ENCODE measurements at places on chromosomes 3 and 15.

GRCh38 chr3:185042312-185043050 lies 110.4 kb downstream of the C3orf70 start:
- no peak for DNase-seq

- DNase-seq, result no peak
These were observed 222.3 kb upstream of the THBS1 start for GRCh38 chr15:39358441-39359041.

DNA sequence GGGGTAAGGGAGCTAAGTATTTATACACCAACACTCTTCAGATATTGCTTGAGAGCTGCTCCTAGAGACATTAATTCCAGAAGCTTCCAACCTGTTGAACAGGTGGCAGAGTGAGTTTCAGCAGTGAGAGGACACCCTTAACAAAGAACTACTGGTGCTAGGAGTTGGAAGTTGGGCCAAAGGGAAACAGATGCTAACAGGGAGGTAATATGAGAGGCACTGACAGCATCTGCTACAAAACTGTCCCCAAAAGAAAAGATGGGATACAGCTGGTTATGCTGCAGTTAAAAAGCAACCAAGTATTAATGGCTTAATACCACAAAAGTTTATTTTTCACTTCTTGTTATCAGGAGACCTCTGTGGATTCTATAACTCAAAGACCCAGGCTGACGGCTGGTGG lies 104.5 kb upstream of the SATB1 start:
- DNase-seq, result no peak

DNA sequence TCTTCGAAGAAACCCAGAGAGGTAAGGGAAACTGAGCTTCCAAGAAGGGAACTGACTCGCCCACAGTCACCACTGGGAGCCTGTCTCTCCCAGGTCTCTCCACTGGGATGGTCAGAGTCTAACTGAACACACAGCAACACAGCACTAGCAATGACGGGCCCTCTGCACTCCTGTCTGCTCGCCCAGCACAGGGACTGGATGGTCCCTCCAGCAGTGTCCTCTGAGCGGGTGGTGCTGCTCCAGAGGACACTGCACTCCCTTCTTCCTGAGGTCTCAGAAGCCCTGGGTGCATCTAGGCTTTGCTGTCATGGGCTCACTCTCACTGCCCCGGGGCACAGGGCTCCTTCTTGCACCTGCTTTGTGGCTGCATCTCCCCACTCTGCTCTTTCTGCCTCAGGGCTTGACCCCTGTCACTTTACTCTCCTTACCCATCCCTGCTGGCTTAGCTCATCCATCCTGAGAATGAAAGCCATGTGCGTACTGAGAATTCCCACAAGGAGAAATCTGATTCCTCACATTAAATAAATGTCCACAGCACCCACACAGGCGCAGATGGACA lies 356.6 kb downstream of the GABRG3 start:
- no peak for DNase-seq

DNA sequence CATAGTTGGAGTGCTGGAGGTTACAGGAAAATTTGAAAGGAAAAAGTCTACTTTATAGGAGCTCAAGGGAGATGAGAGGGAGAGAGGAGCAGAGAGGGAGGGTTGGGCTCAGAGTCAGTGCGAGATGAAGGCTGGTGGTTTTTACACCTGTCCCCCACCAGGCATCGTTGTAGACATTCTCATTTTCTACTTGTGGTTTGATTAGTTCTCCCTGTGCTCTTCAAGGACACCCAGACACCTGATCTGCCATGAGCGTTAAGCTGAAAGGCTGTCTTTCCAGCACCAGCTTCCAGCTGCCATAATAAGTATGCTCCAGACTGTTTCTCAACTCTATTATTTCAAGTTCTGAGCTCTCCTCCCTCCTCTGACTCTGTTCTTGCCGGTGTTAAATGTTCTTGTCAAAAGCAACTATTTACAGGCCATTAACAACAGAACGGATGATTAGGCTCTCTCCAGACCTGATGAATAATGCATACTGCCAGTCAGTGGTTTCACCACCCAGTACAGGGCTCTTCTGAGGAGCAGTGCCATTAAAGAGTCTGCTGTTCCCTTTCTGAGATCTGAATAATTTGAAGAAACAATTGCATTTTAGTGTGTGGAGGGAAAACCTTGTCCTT lies 514.6 kb upstream of the MCTP2 start:
- DNase-seq, result no peak

DNA sequence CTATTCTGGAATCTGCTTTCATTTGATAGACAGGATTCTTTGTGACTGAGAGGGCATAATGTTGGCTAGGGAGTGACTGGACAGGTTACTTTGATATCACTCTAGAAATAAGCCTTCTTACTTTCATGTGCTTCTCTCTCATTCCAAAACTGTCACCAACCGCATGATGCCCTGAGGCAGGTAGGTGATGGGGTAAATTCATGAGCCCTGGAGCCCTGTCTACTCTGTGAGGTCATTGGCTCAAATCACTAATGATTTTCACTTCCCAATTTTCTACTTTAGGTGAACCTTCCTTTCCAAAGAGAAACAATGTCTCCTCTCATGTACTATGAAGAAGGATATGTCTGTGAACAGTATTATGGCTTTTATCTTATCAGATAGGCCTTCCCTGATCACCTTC lies 596.7 kb downstream of the TUSC7 start:
- no peak for DNase-seq

- DNase-seq, result no peak
These were observed 42.0 kb upstream of the IMPG2 start for GRCh38 chr3:101362406-101362805.

- DNase-seq, result no peak
These were observed 231.4 kb downstream of the LRRN1 start for GRCh38 chr3:4030624-4031023.

DNA sequence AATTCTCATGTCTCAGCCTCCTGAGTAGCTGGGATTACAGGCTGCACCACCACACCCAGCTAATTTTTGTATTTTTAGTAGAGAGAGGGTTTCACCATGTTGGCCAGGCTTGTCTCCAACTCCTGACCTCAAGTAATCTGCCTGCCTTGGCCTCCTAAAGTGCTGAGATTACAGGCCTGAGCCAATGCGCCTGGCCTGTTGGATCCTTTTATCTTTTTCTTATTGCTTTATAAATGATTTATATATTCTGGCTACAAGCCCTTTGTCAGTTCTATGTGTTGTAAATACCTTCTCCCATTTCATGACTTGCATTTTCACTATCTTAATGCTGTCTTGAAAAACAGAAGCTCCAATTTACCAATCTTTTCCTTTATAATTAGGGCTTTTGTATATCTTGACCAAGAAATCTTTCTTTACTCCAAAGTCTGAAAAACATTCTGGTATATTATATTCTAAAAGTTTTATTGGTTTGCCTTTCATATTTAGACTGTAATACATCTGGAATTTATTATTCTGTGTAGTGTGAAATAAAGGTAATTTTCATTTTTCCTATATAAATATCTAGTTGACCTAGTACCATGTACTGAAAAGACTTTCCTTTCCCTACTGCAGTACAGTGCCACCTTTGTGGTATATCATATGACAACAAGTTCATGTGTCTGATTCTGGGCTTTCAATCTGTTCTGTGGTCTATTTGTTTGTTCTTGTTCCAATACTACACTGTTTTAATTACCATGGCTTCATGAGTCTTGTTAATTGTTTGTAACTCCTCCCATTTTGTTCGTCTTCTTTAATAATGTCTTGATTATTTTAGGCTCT lies 52.9 kb upstream of the RNU6-1 start:
- DNase-seq, result no peak

DNA sequence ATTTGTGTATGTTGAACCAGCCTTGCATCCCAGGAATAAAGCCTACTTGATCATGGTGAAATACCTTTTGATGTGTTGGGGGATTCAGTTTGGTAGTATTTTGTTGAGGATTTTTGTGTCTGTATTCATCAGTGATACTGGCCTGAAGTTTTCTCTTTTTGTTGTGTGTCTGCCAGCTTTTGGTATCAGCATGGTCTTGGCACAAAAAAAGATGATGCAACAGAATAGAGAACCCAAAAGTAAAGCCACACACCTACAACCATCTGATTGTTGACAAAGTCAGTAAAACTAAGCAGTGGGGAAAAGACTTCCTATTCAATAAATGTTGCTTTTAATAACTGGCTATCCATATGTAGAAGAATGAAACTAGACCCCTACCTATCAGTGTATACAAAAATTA lies 77.6 kb downstream of the TCF12 start:
- no peak for DNase-seq

DNA sequence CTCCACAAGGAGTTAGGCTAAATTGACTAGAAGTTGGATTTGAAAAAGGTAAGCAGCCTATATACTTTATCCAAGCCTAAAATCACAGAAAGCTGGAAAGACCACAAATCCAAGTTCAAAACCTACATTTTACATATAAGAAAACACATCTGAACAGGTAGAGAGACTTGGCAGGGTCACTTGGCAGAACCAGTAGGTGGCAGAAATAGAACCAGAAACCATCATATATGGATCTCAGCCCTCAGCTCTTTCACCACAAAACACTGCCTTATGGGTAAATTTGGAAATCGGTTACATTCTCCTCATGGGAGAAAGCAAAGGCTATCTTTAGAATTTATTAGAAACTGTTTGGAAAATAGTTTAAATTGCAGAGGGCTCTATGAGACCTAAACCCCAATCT lies 44.2 kb downstream of the MKRN2 start:
- no peak for DNase-seq

DNA sequence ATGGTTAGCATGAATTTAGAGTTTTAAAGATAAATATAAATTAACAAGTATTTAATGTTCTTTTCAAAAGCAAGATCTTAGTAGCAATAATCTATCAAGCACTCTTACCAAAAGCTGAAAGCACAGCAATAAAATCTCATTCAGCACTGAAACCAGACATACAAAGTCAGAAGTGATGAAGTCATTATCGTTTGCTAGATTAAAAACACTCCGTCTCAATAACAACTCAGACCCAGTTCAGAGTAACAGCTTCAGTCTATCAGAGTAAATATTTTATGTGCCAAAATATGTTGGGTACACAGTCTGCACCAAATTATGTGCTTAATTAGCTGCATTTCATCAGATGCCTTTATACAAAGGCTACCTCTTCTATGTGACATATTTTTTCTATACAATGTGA lies 41.6 kb downstream of the CPA3 start:
- no peak for DNase-seq

DNA sequence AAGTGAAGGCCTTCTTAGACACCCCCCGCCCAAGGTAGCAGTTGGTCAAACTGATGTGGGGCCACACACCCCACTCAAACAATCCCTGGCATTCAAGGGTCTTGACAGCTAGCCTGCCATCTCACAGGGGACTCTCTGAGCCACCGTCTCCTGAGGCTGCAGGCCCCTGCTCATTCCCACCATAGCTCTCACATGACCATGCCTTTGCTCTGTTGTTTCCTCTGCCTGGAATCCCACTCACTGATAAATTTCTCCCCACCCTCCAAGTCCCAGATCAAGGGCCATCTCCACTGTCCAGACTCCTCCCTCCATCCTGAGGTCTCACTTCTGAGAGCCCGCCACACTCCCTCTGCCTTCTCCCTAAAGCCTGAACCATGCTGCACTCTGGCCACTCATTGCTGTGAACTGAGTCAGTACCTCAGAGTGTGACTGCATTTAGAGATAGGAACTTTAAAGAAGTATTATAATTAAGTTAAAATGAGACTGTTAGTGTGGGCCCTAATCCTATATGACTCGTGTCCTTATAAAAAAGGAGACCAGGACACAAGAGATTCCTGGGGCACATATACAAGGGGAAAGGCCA lies 10.0 kb downstream of the WNT7A start:
- no peak for DNase-seq

GRCh38 chr3:9167222-9167621 lies 82.2 kb downstream of the SRGAP3 start:
- no peak for DNase-seq

DNA sequence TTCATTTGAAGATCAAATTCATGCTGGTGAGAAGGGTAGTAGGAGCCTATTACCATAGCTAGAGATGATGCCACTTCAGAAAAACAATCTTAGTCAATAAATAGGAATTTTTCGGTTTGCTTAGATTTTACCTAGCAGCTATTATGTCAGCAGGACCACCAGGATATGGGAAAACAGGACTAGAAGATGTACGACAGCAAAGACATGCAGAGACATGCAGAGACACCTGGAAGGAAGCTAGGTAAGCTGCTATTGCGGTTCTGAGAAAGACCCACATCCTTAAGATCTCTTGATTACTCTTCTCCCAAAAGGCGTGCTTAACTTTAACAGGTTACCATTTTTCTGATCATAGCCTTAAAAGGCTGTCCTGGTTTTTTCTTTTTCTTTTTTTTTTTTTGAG lies 64.8 kb upstream of the THSD4 start:
- no peak for DNase-seq

- no peak for DNase-seq
These were observed at the start of gene CCR3 for GRCh38 chr3:46242120-46242519. Gene CCR3, plus strand, starts transcription at chr3:46242460. Its CDS starts 22,699 bp downstream, at chr3:46265159.

DNA sequence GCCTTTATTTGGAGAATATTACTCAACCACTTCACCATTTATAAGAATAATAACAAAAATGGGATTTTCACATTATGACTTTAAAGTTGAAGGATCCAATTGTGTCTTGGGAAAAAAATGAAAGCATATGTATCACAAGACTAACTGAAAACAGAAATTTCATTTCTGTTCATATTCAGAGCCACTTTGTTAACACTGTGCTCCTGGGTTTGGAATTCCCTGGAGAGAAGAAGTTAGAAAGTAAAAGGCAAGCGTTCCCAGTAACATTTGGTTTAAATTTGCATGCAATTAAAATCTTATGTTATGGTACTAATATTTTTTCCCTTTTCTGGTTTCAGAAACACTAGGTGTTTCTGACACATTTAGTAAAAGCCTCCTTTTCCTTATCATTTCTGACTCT lies 230.8 kb downstream of the RBMS3 start:
- no peak for DNase-seq

- DNase-seq, result no peak
These were observed 192.3 kb downstream of the PLCL2 start for GRCh38 chr3:17076940-17077605.

DNA sequence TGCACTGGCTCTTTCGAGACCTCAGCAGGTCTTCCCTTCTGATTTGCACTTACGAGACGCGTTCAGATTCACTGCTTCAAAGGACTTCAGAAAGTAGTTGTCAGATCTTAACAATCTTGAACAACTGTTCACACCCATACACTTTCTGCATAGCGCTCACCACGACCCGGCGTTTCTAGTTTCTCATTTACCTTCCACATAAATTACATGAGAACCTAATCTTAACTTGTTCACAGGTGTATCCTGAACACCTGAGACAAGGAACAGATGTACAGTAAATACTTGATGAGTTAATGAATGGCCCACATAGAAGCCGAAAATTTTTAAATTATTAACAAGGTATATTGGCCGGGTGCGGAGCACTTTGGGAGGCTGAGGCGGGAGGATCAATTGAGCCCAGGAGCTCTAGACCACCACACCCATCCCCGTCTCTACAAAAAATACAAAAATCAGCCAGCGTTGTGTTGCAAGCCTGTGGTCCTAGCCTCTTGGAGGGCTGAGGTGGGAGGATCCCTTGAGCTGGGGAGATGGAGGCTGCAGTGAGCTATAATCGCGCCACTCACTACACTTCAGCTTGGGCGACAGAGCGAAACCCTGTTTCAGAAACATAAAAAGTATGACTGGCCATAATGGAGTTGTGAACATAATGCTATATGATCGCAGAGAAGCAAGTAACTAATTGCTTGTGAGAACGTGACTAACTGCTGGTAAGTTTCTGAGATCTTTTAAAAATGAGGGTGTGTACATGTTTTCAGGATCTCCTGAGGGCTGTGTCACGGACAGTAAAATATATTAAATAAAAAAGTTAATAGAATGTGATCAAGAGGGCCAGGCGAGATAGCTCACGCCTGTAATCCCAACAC lies 984 bp upstream of the SMARCC1 start:
- DNase-seq, result no peak

- no peak for DNase-seq
These were observed 31.4 kb downstream of the RNF111 start for GRCh38 chr15:59018833-59019232.

Measured in left colon (tissue), 2 donors.